ENCODE measurements at places on chromosomes 12 and 14.

- DNase-seq = peak; percentile 75
These were observed 4.2 kb downstream of the RHOF start for GRCh38 chr12:121789233-121789781.

GRCh38 chr12:101743724-101744472, 4.6 kb upstream of the SYCP3 start:
- peak; percentile 12 for DNase-seq

DNA sequence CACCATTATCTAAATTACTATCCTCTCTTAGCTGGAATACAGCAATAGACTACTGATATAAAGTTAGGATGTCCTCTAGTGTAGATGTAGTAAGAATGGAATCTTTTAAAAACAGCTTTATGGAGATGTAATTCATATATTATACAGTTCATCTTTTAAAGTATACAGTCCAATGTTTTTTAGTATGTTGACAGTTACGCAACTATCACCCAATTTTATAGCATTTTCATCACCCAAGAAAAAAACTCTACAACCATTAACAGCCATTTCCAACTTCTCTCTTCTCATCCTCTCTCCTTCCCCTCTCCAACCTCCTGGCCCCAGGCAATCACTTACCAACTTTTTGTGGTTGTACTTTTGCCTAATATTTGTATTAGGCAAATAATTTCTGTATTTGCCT, 22.6 kb downstream of the EPYC start:
- DNase-seq = no peak

- DNase-seq = peak; percentile 85
These were observed 25.2 kb upstream of the NCOR2 start for GRCh38 chr12:124592481-124593160.

- no peak for DNase-seq
These were observed 81.4 kb upstream of the NCOR2 start for GRCh38 chr12:124648710-124649384.

- no peak for DNase-seq
These were observed 42.0 kb upstream of the CHPT1 start for GRCh38 chr12:101655393-101655792.

GRCh38 chr12:93127582-93128331, 198.7 kb upstream of the EEA1 start:
- peak; percentile 83 for DNase-seq

- DNase-seq = no peak
These were observed 260.5 kb downstream of the RAD51B start for GRCh38 chr14:68079941-68080697.

DNA sequence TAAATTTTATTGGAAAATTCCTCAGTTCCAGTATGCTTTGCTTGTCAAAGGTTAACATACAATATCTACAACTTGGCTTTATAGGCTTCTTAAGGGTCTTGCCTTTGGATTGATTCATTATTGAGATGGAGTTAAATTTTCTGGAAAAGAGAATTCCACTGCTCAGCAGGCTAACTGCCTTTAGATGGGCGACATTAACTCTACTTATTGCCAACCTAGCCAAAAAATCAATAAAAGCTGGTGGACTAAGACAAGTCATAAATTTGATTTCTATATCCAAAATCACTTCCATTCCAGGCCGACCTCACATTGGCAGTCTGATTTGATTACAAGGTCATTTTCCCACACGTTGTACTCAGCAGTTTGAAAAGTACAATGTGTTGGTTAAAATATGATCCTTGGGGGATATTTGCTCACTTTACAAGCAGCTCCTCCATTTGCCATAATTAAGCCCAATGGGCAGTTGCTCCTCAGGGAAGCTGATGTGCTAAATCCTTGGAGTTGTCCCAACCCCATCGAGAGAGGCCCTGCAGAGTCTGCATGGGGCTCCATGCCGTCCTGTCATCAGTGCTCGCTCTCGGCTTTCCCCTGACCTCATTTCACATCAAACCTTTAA, 36.1 kb upstream of the CRY1 start:
- DNase-seq = no peak

- no peak for DNase-seq
These were observed 288.9 kb upstream of the CLEC14A start for GRCh38 chr14:38544776-38545175.

DNA sequence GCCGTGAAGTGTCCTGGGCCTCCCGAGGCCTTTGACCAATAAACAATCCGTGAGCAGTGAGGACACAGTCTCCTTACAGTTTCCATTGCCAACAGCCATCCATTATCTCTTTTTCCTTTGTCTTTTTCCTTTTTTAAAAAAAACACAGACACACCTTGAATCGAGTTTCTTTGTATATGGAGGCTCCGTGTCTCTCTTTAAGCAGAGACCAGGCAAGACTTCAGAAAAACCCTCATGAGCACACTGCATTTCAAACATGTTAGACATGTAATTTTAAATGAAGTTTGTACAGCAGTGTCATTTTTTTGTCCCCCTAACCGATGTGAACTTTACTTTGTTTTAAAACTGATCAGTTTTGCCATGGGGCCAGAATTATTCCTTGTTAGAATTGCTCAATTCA, 111.1 kb downstream of the SPTSSA start:
- peak; percentile 48 for DNase-seq

GRCh38 chr14:33836900-33837577, 113.8 kb downstream of the EGLN3 start:
- no peak for DNase-seq

GRCh38 chr14:68719634-68720384, 73.1 kb downstream of the ZFP36L1 start:
- DNase-seq = peak; percentile 89

- DNase-seq = no peak
These were observed 13.7 kb downstream of the REM2 start for GRCh38 chr14:22896760-22897159.

DNA sequence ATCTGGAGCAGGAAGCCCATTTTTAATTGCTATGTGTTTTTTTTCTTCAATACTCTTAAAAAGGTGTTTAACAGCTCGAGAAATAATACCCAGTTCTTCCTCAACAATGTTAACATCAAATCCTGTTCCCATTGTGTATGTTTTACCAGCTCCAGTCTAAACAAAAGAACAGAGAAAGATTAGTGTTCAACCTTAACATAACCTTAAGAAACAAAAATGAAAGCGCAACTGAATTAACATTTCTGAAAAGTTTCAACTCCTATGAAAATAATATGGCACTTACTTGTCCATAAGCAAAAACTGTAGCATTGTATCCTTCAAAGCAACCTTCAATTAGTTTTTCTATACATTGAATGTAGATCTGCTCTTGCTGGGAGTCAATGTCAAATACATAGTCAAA, 73.2 kb downstream of the KIF21A start:
- no peak for DNase-seq

DNA sequence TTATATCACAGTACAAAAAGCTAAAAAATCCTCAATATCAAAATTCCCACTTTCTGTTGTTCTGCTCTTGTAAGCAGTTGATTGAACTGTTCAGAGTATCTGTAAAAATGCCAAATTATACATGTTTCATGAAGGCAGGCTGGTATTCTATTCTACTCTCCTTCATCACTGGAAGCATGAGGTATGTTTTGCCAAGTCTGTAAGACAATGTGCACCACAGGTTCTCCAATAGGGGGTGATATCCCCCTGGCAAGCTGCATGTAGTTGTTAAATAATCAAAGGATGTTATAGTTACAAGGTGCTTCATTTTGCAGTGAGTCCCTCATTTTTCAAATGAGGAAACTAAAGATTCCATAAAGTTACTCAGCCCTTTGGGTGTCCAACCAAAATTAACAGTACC, 15.1 kb upstream of the NEK9 start:
- DNase-seq = peak; percentile 53

DNA sequence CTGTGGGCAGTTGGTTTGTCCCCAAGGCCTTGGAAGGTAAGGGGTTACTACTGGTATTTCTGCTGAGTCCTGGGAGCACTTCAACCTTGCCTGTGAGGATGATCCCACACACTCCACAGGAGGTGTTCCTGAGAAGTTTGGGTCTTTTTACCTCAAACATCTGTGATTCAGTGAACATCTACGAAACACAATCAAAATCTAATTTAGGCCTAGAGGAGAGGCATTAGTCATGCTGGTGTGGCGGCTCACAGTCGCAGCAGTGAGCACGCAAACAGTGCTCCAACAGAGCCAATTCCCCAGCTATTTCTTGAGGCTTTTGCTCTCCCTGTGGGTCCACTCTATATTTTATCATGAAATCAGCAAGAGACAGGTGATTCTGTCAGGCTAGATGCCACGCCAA, 107.6 kb downstream of the APAF1 start:
- no peak for DNase-seq

- peak; percentile 87 for DNase-seq
These were observed 62.8 kb upstream of the EGLN3 start for GRCh38 chr14:34013721-34014060.

GRCh38 chr12:68446901-68447796, 115.0 kb upstream of the MDM1 start:
- DNase-seq = no peak

GRCh38 chr12:3604748-3605586, 114.0 kb downstream of the PRMT8 start:
- peak; percentile 21 for DNase-seq

DNA sequence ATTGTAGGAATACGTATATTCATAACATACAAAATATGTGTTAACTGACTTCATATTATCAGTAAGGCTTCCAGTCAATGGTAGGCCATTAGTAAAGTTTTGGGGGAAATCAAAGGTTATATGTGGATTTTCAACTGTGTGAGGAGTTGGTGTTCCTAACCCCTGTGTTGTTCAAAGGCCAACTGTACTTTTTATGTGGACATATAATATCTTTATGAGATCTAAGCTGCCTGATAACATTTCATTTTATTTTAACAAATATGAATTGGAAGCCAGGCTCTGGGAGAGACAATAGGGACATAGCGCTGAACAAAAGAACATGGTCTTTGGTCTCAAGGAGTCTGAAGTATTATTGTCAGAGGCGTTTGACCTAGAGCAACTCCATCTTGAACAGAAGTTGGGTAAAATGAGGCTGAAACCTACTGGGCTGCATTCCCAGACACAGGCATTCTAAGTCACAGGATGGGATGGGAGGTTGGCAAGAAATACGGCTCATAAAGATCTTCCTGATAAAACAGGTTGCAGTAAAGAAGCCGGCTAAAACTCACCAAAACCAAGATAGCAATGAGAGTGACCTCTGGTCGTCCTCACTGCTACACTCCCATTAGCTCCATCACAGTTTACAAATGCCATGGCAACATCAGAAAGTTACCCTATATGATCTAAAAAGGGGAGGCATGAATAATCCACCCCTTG, 147.2 kb downstream of the KSR2 start:
- DNase-seq = no peak

GRCh38 chr14:99213101-99213500, 58.9 kb downstream of the BCL11B start:
- DNase-seq = no peak

GRCh38 chr14:60657456-60658210, 8.4 kb upstream of the SIX1 start:
- peak; percentile 60 for DNase-seq

DNA sequence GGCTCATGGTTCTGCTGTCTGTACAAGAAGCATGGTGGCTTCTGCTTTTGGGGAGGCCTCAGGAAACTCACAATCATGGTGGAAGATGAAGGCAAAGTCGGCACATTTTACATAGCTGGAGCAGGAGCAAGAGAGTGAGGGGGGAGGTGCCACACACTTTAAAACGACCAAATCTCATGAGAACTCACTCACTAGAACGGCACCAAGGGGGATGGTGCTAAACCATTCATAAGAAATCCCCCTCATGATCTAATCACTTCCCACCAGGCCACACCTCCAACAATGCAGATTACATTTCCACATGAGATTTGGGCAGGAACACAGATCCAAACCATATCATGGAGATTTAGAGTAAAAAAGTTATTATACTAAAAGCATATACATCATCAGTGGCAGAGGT, 13.6 kb upstream of the LEMD3 start:
- DNase-seq = peak; percentile 47

DNA sequence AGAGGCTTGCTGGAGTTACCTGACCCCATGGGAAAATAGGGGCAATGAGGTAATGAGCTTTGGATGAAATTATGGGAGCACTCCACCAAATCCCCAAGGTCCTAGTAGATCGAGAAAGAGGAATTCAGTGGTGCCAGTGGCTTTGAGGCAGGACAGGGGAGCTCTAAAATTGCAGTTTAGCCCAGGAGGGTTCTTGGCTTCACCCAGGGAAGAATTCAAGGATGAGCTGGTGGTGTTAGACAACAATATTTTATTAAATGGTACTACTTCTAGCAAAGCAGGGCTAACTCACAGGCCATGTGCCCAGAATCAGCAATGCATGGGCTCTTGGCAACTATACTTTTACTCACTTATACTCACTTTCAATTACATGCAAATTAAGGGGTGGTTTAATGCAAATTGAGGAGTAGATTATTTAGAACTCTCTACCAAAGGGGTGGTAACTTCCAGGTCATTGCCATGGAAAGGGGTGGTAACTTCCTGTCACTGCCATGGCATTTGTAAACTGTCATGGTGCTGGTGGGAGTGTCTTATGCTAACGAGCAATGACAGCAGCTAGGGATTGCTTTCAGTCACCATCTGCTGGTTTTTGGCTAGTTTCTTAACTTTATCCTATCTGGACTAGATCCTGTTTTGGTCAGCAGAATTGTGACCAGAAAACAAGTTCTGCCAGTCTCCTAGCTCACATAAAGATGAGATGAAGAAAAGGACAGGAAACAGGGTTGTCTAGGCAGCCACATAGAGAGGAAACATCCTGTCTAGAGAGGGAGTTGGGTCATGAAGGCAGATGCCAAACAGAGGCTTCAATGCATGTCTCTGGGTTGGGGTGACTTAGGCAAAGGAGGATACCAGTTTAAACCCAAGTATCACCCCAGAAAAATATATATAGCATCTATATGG, 64.7 kb downstream of the ZNF641 start:
- DNase-seq = no peak

- DNase-seq = no peak
These were observed 43.9 kb downstream of the TMTC3 start for GRCh38 chr12:88185988-88186387.

Data from KBM-7 (cell line).